GM12892 (cell line): ENCODE measurements at places on chromosomes 5 and 9.

- DNase-seq, result no peak
Observed at GRCh38 chr9:91516081-91516480, 92.4 kb upstream of the NFIL3 start.

DNA sequence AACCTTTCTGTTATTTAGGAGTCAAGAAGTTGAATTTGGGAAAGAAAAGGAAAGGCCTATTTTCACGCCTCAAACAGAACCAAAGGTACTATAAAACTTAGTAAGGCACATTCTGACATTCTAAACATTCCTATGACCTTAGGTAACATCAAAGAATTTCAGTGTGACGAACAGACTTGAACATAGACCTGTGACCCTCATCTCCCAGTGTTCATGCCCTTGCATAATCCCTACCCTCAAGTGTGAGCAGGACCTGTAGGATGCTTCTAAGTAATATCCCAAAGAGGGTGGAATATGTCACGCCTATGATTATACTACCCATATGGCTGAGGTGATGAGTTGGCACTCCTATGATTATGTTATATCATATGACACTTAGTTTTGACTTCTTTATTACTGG lies 540.9 kb downstream of the KIF4B start:
- DNase-seq, result no peak

- no peak for DNase-seq
Observed at GRCh38 chr9:124660341-124660801, 110.7 kb downstream of the NR6A1 start.

DNA sequence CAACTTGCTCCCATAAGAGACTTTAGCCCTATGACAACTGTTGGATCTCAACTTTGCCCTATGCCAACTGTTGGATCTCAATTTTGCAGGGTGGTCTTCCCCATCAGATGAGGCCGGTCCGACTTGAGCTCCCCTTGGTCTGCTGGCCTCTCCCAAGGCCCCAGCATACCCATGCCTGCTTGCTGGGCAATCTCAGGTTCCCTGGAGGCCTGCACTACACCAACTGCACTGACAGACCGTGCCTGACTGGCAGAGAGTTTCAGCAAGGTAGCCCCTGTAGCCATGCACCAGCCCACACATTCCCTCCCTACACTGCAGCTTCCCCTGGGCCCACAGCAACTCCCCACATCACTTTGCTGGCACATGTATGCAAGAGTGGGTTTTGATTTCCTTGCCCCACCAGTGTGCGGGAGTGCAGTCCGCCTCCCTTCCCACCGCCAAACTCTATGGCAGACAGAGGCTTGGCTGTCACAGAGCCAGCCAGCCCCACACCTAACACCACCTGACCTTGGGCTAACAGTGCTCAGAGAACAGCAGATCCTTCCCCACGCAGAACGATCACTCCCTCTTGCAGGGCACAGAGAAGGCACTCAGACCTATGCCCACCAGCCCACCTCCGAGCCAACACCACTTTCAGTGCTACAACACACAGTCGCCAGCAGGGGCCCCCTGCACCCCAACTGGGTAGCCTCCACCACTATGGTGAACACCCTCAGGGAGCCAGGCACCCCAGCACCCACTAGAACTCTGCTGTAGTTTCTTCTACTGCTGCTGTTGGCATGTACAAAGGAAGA lies 279.9 kb upstream of the COX7C start:
- DNase-seq, result no peak

DNA sequence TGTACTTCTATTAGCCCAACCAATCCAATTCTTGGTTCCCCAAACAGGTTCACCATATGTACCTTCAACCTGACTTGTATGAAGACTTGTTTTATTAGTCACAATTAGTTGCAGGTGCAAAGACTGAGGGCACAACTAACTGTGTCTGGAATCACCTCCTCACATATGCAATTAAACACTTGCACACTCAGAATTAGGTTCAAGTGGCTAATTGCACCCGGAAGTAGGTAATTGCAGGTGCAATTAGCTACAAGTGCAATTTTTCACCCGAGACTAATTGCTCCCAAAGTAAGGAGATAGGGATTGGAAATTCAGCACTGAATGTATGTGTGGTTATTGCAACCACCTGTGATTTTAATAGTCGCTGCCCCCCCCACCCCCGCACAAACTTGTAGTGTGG lies 338.9 kb downstream of the ZSWIM6 start:
- DNase-seq, result no peak

DNA sequence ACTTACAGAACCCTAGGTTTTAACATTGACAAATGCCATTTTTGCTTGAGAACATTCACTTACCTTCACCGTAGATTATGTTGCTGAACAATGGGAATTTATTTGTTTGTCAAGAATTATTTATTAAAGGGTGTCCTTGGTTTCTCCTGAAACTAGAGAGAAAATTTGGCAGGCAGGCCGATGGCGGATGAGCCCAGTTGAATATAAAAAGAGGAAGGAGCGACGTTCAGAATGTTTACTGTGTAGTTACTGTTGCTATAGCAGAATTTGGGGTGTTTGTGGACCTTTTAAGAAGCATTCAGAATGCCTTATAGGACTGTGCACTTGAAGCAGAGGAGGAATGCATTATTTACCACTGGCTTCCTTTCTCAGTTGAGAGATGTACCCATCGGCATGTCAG lies 268.2 kb downstream of the CDH10 start:
- DNase-seq, result no peak

DNA sequence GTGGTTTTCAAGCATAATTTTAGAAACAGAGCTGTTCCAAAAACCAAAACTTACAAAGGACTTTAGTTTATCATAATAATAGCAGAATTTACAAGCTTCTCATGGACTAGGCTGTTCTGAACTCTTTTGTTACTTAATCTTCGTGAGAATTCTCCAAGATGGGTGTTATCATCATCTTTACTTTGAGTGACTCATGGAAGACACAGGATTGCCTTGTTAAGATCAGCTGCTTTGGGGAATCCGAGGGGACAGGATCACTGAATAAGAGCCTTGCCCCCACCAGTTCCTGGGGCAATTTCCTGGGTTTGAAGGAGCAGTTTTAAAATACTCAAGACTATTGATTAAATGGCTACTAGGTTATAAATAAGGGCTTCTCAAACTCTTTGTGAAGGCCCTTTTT lies 80.5 kb downstream of the CFAP90 start:
- no peak for DNase-seq

DNA sequence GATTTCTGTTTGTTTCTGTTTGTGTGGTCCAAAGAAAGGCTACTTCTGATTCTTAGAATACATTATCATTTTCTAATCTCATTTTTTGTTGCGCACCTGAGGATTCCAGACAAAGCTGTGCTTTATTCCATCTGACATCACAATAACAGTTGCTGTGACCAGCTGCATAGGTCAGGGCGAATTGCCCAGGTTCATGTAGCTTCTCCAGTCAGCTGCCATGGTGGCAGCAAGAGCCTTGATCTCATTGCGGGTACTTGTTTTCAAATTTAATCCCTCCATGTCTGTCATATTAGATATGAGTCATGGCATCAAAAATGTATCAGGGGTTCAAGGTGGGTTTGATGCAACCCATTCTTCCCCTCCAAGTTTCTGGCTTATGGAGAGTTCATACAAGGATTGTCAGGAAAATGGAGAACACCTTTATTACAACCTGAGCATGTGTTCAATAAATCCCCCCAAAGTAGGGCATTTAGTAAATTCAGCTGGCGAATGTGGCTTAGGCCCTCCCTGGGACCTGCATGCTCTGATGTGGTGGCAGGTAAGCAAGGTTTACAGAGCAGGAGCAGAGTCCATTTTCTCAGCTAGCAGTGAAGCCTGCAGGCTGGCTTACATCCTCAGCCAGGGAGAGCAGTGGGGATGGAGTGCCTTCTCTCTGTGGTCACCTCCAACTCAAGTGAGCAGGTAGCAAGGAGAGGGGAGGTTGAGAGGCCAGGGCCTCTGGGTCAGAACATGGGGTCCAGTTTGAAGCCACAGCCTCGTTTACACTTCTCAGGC lies 13.9 kb downstream of the CAVIN4 start:
- DNase-seq, result no peak
